Non-pigmented ciliary epithelial cell (primary cell): ENCODE measurements at places on chromosomes 2 and 18.

DNA sequence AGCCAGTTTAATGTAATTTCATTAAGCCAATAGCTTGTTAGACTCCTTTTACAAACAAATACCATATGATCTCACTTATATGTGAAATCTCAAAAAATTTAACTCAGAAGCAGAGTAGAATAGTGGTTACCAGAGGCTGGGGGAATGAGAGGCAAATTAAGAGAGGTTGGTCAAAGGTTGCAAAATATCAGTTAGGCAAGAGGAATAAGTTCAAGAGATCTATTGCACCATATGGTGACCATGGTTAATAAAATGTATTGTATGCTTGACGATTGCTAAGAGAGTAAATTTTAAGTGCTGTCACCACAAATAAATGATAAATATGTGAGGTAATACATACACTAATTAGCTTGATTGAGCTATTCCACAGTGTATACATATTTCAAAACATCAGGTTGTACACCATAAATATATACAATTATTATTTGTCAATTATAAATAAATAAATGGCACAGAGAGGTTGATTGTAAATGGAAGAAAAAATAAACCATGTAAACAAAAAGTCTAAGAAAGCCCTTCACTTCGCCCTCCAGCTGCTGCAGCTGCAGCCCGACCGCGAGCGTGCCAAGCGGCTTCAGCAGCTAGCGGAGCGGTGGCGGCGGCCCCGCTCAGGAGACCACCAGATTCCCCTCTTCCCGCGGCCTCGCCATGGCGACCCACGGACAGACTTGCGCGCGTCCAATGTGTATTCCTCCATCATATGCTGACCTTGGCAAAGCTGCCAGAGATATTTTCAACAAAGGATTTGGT lies 23.0 kb upstream of the ACTR2 start:
- no peak for DNase-seq

DNA sequence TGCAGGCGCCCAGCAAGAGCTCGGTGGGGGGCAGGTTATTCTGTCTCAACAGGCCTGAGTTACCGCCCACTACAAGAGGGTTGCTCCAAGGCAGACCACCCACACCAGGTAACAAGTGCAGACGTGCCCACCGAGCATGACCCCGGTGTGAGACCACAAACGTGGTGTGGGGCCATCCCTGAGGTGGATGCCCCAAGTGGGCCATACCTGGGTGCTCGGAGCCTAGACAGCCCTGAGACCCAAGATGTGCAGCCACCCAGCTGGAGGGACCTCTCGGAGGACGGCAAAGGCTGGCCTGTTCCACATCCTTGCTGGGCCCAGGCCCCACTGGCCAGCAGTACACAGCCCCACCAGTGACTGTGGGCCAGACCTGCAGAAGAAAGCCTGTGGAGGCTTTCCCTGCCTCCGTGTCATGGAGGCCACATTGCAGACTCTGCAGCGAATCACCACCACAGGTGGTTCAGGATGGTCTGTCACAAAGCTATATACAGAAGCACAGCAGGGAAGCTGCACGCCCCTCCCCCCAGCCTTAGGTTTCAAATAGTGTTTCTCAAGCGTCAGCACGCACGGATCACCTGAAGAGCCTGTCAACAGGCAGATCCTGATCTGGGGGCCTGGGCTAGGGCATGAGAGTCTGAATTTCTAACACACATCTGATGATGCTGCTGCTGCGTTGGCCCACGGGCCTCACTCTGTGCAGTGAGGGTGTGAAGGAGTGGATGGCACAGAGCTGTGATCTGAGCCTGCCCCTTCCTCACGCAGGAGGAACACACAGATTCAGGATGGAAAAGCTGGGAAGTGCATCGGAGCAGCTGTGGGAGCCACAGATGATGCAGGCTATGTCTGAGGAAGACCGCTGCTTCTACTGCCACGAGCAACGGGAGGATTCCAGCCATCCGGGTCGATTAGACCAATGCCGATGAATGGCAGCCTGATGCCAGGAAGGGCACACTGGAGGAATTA lies 96.8 kb downstream of the UXS1 start:
- no peak for DNase-seq

DNA sequence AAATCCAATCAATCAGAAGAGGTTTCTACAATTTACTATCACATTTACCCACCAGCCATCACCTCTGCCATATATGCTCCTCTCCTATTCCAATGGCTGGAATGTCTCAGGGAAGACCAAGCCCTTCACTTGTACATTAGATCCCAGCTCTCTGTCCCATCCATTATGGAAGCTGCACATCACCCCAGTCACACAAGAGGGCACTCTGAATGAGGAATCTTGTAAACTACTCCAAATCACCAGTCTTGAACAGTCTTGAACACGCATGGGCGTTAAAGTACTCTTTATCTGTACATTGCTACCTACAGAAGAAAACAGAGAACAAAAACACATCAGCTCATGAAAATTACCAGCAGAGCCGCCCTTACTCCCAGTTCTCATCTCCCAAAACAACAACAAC lies 38.7 kb downstream of the ZC3H8 start:
- DNase-seq: no peak

DNA sequence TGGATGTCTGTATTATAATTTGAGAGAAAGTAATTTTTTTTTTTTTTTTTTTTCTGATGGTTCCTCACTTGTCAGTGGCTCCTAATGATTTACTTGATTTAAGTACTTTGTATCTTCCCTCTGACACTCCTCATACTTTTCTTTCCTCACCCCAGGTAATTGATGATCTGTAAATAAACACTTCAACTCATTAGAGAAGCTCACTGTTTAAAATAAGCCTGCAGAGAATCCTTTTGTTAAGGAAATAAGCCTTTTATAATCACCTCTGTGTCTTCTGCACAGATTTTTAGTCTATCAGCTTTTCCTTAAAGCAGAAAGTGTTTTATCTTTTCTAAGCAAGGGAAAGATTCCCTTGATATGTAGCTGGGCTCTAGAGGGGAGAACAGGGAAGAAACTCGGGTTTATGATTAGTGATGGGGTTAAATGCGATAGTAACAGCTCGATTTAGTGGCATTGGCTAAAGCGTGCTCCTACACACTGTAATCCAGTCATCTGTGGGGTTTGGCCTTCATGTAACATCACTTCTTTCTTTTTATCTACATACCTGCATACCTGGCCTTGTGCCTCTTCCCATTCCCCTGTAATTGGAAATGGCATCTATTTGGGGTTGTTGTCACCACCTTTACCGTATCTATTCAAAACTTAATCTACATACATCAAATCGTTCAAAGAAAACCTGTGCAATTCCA lies 60.1 kb upstream of the LRRTM1 start:
- DNase-seq: no peak

- peak; percentile 87 for DNase-seq
These were observed 83.9 kb downstream of the PDK1 start for GRCh38 chr2:172639823-172640222.

DNA sequence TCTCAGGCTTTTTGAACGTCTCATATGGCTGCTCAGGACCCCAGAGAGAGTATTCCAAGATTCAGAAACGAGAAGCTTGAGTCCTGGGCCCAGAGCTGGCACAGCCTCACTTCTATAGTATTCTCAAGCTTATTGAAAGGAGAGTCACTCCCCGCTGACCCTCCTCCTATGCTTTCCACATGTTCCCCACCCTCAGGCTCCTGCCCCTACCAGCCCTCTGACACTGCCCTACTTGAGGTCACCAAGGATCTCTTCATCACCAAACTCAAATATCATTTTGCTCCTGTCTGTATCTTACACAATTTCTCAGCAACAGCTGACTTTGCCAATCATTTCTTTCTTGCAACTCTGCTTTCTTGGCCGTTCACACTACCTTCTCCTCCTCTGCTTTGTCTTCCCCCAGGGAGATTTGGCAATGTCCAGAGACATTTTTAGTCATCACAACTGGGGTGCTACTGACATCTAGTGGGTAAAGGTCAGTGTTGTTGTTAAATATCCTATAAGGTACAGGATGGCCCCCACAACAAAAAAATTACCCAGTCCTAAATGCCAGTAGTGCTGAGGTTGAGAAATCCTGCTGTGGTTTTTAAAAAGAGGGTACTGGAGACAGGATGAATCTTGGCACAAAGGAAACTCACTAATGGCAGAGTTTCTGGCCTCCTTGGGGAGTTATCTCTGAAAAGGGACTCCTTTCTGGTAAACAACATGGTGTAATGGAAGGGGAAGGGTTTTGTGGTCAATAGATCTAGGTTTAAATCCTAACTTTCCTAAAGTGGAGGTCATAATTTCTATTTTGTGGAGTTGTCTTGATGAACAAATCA lies 26.9 kb upstream of the INSIG2 start:
- DNase-seq: peak; percentile 31

DNA sequence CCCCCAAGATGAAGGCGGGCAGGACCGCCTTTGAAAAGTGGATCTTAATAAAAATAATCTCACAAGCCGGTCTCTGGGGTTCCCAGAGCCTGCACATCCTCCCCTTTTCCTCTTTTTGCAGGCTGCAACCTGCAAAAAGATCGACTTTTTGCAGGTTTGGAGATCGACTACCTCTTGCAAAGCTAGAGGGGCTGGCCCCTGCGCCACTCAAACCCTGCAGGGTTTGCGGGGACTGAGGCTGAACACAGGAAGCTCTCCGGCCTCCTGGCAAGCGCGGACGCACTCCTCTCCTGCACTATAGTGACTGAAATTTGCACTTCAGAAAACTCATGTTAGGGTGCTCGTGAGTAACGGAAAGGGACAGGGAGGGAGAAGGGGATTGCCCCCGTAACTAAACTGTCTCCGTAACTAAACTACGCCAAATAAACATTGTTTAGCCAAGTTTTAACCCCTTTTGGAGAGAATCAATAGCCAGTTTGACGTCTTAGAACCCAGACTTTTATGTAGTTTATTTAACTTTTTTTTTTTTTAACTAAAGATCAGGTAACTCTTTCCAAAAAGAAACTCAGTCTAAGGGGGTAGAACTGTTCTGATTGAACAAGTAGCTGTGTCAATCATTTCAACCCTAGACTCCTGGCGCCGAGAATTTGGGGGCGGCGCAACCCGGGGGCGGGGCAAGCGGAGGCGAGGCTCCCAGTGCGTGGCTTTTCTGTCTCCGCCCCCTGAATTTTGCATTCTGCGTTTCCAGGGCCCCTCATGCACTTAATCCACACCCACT lies 2.5 kb downstream of the IGFBP5 start:
- DNase-seq: no peak

DNA sequence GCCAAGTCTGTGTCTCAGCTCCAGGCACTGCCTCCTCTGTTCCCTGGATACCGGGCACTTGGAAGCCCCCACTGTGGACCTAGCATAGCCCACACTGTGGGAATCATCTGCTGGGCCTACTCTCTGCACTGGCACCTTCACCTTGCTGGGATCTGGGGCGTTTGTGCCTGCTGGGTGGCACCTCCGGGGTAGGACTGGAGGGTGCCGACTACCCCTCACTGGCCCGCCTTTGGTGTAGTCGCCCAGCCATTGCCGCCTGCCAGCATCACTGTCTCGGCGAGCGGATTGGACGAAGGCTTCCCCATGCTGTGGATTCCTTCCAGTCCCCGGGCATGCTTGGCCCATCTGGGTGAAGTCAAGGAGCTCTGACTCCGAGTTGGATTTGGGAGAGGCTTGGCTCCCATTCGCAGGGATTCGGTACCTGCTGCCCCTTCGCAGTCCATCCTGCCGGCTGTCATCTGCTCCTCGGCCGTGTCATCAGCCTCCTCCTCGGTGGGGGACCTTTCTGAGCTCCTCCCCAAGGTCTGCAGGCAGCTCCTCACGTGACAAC lies 180.6 kb upstream of the HDAC4 start:
- DNase-seq: no peak

DNA sequence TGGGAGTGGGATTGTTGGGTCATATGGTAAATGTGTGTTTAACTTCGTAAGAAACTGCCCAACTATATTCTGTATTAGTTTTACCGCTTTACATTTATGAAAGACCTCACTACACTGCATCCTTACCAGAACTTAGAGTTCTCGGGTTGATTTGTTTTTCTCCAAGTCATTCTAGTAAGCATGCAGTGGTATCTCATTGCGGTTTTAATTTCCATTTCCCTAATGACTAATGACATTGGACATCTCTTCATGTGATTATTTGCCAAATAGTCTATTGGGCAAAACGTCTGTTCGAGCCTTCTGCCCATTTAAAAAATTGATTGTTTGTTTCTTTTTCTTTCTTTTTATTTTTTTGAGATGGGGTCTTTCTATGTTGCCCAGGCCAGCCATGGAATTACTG lies 6.8 kb downstream of the FBLN7 start:
- no peak for DNase-seq

DNA sequence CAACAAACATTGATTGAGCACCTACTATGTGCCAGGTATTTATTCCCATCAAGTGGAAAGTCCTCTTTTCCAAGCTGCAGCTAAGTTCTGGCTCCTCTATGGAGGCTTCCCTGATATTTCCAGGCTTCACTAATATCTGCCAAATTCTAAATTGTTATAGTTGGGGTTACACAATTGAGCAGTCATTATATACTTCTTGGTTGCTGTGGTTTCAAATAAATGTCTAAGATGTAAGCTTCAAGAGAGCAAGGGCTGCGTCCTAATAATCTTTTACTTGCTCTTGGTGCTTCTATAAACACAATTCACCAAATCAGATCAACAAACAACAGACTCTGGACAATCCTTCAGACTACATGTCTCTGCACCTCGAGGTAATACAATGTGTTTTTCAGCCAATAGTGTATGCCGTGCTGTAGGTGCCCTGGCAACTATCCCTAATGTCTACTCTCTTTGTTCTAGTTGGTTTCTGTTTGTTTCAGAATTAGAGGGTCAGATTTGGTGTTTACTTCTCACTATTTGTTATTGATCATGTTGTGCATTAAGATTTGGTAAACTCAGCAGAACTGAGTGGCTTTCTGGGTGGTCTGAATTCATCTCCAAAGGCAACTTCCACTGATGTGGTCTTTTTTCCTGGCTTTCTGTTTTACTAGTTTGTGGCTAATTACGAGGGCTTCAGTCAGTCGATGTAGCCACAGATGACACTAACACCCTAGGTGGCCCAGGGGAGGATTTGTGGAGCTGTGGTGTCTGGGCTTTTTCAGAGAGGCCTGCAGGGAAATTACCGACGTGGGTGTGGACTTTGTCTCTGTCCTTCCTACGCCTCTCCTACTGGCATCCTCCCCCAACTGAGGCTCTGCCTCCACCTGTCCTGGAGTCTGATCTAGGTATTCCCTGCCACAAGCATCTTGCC lies 50.4 kb downstream of the CDCA7 start:
- DNase-seq: no peak

GRCh38 chr2:3377279-3377611 lies 373 bp downstream of the EIPR1 start:
- no peak for DNase-seq

DNA sequence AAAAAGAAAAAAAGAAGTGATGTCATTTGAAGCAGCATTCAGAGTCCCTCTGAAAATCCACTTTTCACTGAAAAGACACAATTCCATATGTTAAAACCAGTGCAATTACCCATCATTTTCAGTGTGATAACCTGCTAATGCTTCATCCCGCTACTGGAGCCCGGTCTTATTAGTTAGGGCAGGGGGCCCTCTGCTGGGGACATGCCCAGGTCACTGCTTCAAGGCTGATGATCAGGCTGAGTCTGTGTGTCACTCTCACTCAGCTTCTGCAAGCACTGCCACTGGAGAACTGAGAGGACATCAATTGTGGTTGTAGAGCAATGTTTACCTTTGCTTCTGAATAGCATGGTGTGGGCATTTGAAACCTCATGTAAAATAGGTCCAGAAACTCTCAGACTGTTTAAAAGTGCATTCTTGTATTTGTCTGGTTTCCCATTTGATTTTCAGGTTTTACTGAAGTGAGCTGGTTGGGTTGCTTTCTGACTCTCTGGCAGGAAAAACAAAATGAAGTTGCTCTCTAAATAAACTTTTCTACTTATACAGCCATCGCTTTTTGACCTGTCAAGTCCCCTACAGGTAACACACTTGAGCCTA lies 49.2 kb upstream of the NXPH2 start:
- DNase-seq: no peak
